ENCODE measurements at places on chromosomes 12 and 14.

- no peak for DNase-seq
These were observed 373.5 kb upstream of the FAR2 start for GRCh38 chr12:28775556-28775955.

DNA sequence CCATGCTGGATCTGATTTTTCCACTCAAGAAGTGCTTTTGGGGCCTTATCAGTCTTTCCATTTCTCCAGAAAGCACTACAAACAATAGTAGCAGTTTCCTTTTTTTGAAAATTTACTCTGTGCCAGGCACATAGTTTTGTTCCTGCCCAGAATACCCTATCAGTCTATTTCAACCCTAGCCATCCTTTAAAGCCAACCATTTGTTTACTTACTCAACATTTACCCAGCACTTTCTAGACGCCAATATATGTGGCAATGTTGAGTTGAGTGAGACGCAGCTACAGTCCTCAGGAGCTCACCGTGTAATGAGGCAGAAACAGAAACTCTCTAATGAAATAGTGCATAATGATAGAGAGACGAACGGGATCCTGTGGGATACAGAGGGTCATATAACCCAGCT lies 32.9 kb upstream of the CHST11 start:
- no peak for DNase-seq

DNA sequence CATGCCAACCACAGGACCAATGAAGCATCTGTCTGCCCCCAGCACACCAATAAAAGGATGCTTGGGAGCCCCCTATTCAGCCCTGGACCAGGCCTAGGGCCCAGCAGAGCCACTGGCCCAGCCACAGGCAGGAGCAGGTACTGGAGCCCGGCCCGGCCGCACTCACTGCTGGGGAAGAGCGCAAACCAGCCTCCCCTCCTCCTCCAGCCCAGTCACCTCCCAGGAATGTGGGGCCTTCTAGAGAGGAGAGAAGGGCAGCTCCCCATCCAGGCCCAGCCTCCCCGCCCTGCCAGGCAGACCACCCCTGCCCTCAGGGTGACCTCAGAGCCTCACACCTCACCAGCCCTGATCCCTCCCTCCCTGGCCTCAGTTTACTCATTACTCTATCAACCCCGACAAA lies 56.2 kb downstream of the CCNK start:
- no peak for DNase-seq

DNA sequence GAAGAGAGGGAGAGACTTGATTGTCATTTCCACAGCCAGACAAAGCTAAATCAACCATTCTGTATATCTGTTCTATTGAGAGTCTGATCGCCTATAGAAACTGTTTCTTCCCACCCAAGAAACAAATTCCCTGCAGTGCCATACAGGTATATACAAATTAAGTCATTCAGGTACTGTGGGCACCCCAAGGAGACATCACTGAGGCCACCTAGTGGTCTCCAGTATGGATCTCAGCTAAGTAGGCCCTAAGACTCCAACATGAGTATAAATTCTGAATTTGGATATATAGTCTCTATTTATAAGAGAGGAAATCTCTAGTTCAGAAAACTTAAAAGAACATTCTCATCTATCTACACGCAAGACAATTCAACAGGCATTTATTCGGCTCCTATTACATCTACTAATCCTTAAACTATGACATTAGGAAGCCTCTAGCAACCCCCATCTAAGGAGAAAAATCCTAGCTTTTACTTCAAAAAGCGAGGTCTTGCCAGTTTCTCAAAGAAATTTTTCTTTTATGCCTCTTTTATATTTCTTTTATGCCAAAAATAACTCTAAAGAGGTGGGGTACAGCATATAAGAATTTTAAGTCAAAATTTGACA lies 62.6 kb downstream of the DCAF5 start:
- peak; percentile 30 for DNase-seq

- DNase-seq = no peak
These were observed 380.1 kb downstream of the NOVA1 start for GRCh38 chr14:26217778-26218177.

GRCh38 chr14:96639550-96639949 lies 137.4 kb downstream of the PAPOLA start:
- no peak for DNase-seq

- no peak for DNase-seq
These were observed 14.4 kb downstream of the EML1 start for GRCh38 chr14:99807413-99808153.

GRCh38 chr12:26622601-26623000 lies 210.4 kb downstream of the ITPR2 start:
- DNase-seq = no peak

GRCh38 chr12:56029666-56030293 lies 8.9 kb downstream of the IKZF4 start:
- no peak for DNase-seq

GRCh38 chr14:22399776-22400175 lies 189.2 kb downstream of the DAD1 start:
- DNase-seq = no peak

- DNase-seq = no peak
These were observed 10.9 kb upstream of the HVCN1 start for GRCh38 chr12:110699591-110700445.

DNA sequence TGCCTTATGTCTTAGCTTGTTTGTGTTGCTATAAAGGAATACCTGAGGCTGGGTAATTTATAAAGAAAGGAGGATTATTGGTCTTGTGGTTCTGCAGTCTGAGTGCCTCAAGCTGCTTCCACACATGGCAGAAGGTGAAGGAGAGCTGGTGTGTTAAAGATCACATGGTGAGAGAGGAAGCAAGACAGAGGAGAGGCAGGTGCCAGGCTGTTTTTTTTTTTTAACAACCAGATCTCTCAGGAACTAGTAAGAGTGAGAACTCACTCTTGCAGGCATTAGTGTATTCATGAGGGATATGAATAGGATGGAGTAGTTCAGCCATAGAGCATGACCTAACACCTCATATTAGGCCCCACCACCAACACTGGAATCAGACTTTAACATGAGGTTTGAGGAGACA lies 123.4 kb downstream of the CMAS start:
- no peak for DNase-seq

- no peak for DNase-seq
These were observed 24.3 kb upstream of the PCNX1 start for GRCh38 chr14:70882776-70883492.
